Tibial nerve (tissue), 4 donors: ENCODE measurements at places on chromosomes 1 and 21.
A peak's percentile ranks its signal among the peaks of the same experiment; 100 is the strongest.

DNA sequence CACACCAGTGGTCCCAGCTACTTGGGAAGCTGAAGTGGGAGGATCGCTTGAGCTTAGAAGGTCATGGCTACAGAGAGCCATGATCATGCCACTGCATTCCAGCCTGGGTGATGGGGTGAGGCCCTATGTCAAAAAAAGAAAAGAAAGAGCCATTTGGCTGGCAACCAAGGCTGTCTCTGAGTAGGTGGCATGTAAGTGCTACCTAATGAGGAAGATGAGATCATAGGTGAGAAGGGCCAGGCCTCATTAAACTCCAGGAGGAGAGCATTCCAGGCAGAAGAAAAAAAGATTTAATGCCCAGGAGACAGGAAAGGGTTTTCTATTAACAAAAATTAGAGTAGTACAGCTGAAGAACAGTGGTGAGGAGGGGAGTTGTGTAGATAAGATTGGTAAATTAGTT, 103.4 kb upstream of the ZNF678 start:
- DNase-seq: no peak
- no peak overlapping the region for H3K27ac ChIP-seq
- H3K4me1 ChIP-seq: no peaks in the 10 kb centered on the region
- no peaks in the 10 kb centered on the region for H3K36me3 ChIP-seq
- H3K27me3 ChIP-seq: no peaks in the 10 kb centered on the region

- H3K36me3 ChIP-seq: no peaks in the 10 kb centered on the region
- H3K4me3 ChIP-seq: no peak overlapping the region
- H3K4me1 ChIP-seq: peaks cover 6% of the 10 kb centered on the region
- no peak for DNase-seq
- no peaks in the 10 kb centered on the region for H3K27me3 ChIP-seq
- no peak overlapping the region for H3K27ac ChIP-seq
These were observed 2.6 kb upstream of the ILDR2 start for GRCh38 chr1:166977951-166978350.

- H3K36me3 ChIP-seq: no peaks in the 10 kb centered on the region
- H3K27me3 ChIP-seq: no peaks in the 10 kb centered on the region
- no peak overlapping the region for H3K27ac ChIP-seq
These were observed 131.6 kb downstream of the BEND5 start for GRCh38 chr1:48644905-48645605.

- H3K36me3 ChIP-seq: no peaks in the 10 kb centered on the region
- H3K27ac ChIP-seq: no peak overlapping the region
- DNase-seq: no peak
These were observed 96.0 kb upstream of the DUSP10 start for GRCh38 chr1:221837896-221838295.

DNA sequence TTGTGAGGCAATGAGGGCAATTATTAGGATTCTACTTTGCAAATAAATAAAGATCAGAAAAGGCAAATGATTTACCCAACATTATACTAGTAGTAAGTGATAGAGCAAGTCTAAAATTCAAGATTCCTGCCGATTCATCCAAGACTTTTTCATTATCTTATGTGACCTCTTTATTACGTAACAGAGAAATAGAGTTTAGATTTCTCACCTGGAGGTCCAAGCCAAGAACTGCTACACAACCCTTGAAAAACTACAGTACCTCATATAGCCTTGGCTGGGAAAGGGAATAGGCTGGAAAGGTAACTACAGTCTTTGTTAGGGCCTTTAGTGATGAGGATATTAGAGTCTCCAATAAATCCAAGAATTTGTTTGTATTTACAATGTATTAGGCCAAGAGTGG, 13.3 kb downstream of the EEIG2 start:
- H3K27me3 ChIP-seq: no peaks in the 10 kb centered on the region
- no peaks in the 10 kb centered on the region for H3K36me3 ChIP-seq
- H3K4me3 ChIP-seq: no peak overlapping the region

- no peaks in the 10 kb centered on the region for H3K4me1 ChIP-seq
- no peak overlapping the region for H3K27ac ChIP-seq
- no peaks in the 10 kb centered on the region for H3K36me3 ChIP-seq
These were observed 184.9 kb downstream of the PLA2G4A start for GRCh38 chr1:187013582-187014200.

- H3K27ac ChIP-seq: no peak overlapping the region
- no peaks in the 10 kb centered on the region for H3K36me3 ChIP-seq
- no peak overlapping the region for H3K4me3 ChIP-seq
- H3K27me3 ChIP-seq: no peaks in the 10 kb centered on the region
- no peak for DNase-seq
These were observed 3.0 kb downstream of the CELSR2 start for GRCh38 chr1:109252167-109252892.

- peaks cover 12% of the 10 kb centered on the region for H3K4me1 ChIP-seq
- no peaks in the 10 kb centered on the region for H3K27me3 ChIP-seq
- DNase-seq: no peak
- H3K36me3 ChIP-seq: no peaks in the 10 kb centered on the region
These were observed 358.3 kb downstream of the USP25 start for GRCh38 chr21:16088056-16088455.

- no peaks in the 10 kb centered on the region for H3K27me3 ChIP-seq
- peaks cover 37% of the 10 kb centered on the region for H3K4me1 ChIP-seq
These were observed 404 bp upstream of the SCMH1 start for GRCh38 chr1:41242342-41243078.

DNA sequence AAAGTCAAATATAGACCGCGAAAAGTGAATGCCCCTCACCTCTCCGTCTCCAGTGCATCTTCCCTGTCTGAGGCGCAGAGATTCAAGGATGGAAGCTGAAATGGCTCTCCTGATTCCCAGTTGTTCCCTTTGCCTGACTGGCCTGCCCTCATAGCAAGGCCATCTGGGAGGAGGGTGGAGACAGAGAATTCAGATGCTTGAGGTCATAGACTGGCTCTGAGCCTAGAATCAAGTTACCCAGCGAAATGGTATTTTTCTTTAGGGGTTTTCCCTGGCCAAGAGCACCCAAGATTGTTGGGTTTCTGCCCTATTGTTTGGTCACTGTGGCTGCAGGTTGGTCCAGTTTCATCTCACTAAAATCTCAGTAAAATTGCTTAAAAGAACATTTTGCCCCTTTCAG, 7.2 kb downstream of the METTL13 start:
- H3K4me3 ChIP-seq: no peak overlapping the region
- no peaks in the 10 kb centered on the region for H3K27me3 ChIP-seq
- no peak for DNase-seq
- peaks cover 5% of the 10 kb centered on the region for H3K36me3 ChIP-seq
- peak overlapping the region; percentile 41 for H3K27ac ChIP-seq
- H3K4me1 ChIP-seq: peaks cover 27% of the 10 kb centered on the region

DNA sequence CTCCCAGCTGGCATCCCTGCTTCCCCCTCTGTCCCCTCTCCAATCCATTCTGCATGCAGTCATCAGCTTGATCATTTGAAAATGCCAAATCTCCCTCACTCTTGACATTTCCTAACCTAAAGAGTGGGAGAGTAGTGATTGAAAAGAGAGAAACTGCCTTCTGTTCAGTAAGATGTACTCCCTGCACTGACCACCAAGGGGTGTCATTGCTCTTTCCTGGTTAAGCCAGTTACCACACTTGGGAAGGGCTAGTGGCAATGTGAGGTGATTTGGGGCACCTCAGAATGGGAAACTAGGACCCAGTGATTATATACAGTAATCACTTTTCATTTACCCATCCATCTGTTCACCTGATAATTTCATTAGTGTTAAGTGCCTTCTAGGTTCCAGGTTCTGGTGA, 6.9 kb upstream of the TMEM269 start:
- no peaks in the 10 kb centered on the region for H3K27me3 ChIP-seq
- H3K4me1 ChIP-seq: peaks cover 3% of the 10 kb centered on the region
- peaks cover 16% of the 10 kb centered on the region for H3K36me3 ChIP-seq
- no peak overlapping the region for H3K27ac ChIP-seq
